Endothelial cell (in vitro differentiated cells): ENCODE measurements at places on chromosomes 2 and 18. TPM values are rescaled to one million over a fixed set of nuclear protein-coding genes. Genes with fewer than 3 reads are reported as not detected.

- peaks cover 2% of the 10 kb centered on the region for H3K27me3 ChIP-seq
- no peak overlapping the region for H3K4me3 ChIP-seq
- H3K36me3 ChIP-seq = no peaks in the 10 kb centered on the region
- no peak for DNase-seq
- no peaks in the 10 kb centered on the region for H3K4me1 ChIP-seq
- H3K27ac ChIP-seq = no peak overlapping the region
These were observed 96.1 kb downstream of the IRS1 start for GRCh38 chr2:226703514-226703913.

DNA sequence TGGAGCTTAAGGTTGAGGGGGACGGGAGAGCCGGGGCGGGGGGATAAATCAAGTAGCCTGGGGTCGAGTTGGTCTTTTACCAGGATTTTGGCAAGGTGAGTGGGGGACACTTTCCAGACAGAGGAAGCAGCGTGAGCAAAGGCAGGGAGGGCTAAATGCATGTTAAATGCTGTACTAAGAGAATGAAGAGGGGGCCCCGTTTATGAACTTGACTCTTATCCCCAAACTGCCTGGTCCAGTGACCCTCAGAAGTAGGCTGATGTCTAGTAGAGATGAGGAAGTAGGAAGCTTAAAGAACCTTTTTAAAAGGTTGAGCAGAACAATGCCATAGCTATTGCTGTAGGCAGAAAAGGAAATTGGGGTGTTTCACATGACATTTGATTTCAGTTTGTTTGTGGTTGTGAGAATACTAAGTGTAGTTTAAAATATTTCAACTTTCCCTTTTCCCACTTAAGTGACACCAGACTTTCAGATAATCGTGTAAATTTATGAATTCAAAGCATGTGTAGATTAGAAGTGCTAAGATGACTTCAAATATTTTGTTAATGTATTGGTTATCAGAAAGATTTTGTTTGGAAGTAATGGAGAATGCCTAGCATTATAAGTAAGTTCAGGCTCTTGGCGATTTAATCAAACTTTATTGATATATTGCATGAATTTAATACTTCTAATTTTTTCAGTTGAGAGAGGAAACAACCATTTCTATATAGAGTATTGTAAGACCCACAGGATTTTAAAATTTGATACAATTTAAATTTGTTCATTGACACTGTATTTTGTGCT is 1.8 kb downstream of the REL start:
- peak; percentile 8 for DNase-seq
- H3K4me3 ChIP-seq = peak overlapping the region; percentile 96
- H3K27ac ChIP-seq = peak overlapping the region; percentile 84
- peaks cover 4% of the 10 kb centered on the region for H3K36me3 ChIP-seq

Gene PROKR1
- total RNA-seq = 0.38 TPM

DNA sequence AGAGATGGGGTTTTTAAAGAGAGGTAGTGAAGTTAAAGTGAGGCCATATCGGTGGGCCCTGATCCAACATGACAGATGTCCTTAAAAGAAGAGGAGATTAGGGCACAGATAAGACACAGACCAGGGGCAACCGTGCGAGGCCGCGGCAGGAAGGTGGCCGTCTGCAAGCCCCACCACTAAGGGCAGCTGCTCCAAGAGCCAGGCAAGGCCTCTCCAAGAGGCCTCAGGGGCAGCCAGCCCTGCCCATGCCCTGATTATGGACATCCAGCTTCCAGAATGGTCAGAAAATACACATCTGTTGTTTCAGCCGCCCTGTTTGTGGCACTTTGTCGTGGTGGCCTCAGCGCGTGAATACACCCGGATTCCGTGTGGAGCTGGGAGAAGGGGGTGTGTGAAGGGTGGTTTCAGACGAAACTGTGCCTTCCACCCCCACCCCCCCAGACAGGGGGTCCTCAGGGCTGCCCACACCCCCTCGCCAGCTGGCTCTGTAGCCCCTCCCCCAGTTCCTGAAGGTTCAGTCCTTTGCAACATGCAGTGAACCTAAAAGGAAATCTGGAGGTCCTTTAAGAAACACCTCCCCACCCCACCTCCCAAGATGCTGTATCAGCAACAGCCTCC is 74.1 kb upstream of the SMAD7 start:
- no peaks in the 10 kb centered on the region for H3K36me3 ChIP-seq
- H3K27me3 ChIP-seq = peaks cover 2% of the 10 kb centered on the region
- H3K4me1 ChIP-seq = no peaks in the 10 kb centered on the region
- no peak for DNase-seq
- H3K4me3 ChIP-seq = no peak overlapping the region
- no peak overlapping the region for H3K27ac ChIP-seq

- DNase-seq = no peak
- H3K4me3 ChIP-seq = no peak overlapping the region
- no peaks in the 10 kb centered on the region for H3K4me1 ChIP-seq
These were observed 258.9 kb downstream of the DCC start for GRCh38 chr18:52598921-52599320.

GRCh38 chr2:30629866-30630265 is 177.4 kb downstream of the CAPN13 start:
- no peak overlapping the region for H3K4me3 ChIP-seq
- H3K4me1 ChIP-seq = no peaks in the 10 kb centered on the region
- DNase-seq = no peak

DNA sequence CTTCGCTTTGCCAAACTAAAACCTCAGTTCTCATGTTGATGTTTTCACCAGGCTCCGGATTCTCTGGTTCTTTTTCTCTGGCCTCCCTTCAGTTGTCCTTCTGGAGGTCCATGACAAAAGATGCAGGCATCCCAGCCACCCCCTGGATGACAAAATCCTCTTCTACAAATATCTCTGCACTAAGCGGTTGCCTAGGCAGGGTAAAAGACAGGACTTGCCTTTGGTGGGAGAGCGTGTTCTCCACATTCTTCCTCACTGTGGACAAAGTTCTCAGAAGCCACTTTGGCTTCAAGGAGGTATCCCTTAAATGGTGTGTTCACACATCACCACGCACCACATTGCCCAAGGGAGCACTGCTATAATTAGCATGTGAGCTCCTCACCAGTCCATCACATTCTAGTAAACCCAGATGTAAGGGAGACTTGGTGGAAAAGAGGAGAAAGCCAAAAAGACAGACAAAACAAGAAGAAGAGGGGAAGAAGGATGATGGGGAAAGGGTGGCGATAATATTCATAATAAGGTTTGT is 23.6 kb upstream of the MRPL33 start:
- H3K4me1 ChIP-seq = peaks cover 3% of the 10 kb centered on the region
- no peak overlapping the region for H3K4me3 ChIP-seq
- peaks cover 6% of the 10 kb centered on the region for H3K36me3 ChIP-seq
- DNase-seq = no peak
- no peak overlapping the region for H3K27ac ChIP-seq
- H3K27me3 ChIP-seq = no peaks in the 10 kb centered on the region

GRCh38 chr18:44181951-44182747 is 498.5 kb upstream of the SETBP1 start:
- H3K27me3 ChIP-seq = no peaks in the 10 kb centered on the region
- H3K4me1 ChIP-seq = no peaks in the 10 kb centered on the region
- H3K4me3 ChIP-seq = no peak overlapping the region
- H3K36me3 ChIP-seq = no peaks in the 10 kb centered on the region

Gene DOK6
- 2.2 TPM for total RNA-seq

Gene SERPINB12
- not detected for total RNA-seq

DNA sequence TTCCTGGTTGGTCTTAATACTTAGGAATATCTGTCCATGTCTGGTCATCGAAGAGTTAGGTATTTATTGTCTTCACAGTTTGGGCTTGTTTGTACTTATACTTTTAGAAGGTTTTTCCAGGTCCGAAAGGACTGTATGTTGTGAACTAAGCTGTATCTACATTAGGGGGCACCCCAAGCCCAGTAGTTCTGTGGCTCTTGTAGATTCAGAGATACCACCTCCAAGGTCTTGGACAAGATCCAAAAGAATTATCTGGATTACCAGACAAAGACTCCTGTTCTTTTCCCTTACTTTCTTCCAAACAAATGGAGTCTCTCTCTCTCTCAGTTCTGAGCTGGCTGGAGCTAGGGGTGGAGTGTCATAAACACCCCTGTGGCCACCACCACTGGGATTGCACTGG is 328.7 kb downstream of the ZNF804A start:
- no peak overlapping the region for H3K27ac ChIP-seq
- no peaks in the 10 kb centered on the region for H3K27me3 ChIP-seq
- H3K4me3 ChIP-seq = no peak overlapping the region
- H3K36me3 ChIP-seq = peaks cover 5% of the 10 kb centered on the region
- H3K4me1 ChIP-seq = peaks cover 6% of the 10 kb centered on the region
